ENCODE measurements at places on chromosomes 12 and 14.

DNA sequence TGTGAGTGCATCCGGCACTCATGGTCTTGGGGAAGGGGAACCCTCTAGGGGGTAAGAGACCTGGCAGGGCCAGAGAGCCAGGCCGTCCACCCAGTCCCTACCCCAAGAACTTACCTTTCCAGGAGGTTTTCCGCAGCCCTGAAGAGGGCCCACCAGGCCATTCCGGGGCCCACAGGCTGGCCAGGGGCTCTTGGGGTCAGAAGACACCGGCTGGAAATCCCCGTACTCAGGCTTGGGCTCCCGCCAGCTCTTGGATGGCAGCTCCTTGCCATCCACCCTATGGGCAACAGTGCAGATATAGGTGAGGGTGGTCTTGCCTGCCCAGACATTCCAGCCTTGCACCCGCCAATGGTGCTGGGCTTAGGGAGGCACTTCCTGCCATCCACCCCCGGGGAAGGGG lies 34.6 kb downstream of the NCKAP5L start:
- DNase-seq, result no peak

- no peak for DNase-seq
These were observed 130.2 kb upstream of the RAP1B start for GRCh38 chr12:68480526-68480925.

GRCh38 chr12:106903241-106903945 lies 52.3 kb upstream of the TMEM263 start:
- DNase-seq, result peak; percentile 94

DNA sequence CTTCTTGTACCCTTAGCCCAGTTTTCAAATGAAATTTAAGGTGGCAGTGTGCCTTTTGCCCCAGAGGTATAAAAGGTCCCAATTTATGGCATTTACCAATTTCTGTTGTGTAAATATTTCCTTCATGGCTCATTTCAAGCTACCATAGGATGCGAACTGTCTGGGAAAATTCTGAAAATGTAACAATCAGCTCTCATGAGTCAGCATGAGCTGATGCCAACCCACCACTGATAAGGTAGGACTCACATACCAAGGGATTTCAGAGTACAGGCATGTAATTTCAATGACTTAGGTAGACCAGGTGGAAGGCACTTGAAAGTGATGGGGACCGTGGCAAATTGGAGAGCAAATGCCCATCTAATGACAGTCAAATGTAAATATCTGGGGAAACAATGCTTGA lies 169.5 kb downstream of the TTC8 start:
- DNase-seq, result no peak

DNA sequence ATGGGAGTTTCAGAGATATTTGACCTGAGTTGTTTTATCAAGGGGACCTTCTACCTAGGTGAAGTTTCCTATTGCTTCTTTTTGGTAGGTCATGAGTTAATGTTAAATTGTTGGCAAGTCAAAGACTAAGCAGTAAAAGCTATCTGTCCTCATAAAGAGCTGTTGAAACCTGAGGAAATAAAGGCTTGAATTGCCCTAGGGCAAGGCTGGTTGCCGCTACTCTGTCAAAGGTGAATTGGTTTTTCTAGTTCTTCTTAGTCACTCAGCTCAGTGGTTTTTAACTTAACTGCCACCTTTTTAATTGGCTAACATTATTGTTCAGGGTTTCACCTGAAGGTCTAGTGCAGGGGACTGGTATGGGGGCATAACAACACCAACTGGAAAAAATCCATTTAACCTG lies 441.6 kb upstream of the FBXO33 start:
- DNase-seq, result no peak

GRCh38 chr14:59274991-59275391 lies 86.5 kb downstream of the DAAM1 start:
- DNase-seq, result no peak

DNA sequence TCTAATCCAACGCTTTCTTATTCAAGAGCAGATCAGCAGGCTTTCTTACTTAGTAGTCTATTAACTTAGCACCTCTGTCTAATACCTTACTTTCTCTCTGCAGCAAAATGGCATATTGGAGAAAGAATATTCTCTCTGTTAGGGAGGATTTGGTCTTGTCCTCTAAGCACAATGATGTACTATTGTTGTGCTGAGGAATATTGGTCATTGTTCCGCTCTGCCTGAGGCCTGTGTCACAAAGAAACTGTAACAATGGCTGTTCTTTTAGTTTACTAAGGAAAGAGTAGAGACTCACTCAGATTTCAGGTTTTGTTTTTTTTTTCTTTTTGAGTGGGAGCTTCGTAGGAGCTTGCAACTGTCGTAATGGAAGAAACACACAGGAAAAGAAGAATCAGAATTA lies 1358.8 kb downstream of the LRFN5 start:
- DNase-seq, result no peak

DNA sequence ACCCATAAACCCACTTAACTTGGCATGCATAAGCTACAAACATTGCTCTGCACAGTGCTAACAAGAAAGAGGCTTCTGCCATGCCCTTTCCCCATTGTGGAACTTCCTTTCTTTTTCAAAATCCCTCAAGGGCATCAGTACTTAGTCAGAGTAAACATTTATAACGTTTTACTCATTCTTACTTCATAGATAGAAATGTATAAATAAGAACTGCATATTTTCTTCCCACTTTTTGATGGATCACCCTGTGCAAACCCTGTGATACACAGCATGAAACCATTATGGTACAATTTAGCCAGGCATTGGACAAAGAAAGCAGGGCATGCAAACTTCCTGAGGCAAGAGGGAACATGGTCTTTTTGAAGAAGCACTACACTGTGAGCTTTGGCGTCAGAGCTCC lies 113.8 kb upstream of the FOXG1 start:
- no peak for DNase-seq

- DNase-seq, result no peak
These were observed 3.0 kb upstream of the KRT6A start for GRCh38 chr12:52496054-52496453.

DNA sequence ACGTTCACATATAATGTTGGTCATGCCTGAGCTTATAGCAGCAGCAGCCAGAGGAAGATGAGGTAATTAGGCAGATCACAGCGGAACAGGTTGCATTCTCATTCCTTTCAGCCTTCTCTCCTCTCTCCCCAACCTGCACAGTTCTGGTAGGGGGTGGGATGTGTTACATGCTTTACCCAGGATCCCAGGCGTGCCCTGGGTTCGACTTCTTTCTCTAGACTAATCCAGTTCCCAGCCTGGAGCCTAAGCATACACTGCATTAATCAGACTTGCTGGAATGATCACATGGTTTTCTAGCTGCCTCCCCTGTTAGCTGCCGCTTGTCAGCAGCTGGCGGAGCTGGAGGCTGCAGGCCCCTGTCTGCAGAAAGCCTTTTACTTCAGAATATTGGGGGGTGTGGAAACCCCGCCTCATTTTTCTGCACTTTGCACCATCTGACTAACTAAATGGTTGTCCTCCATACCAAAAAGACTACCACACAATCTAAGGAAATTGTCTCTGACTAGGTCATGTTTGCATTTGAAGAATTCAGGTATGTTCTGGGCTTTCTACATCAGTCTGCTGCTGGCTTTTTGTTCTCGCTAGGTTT lies 46.0 kb upstream of the EVL start:
- no peak for DNase-seq

- no peak for DNase-seq
These were observed 25.9 kb downstream of the SLC11A2 start for GRCh38 chr12:51000245-51000644.

Measured in activated CD4-positive, alpha-beta T cell treated with anti-CD3 and anti-CD28 coated beads, Interleukin-2, amount 10 ng/mL, durations not matched to agents 24 days and 14 days (primary cell).